ENCODE measurements at places on chromosomes 2 and 18.

DNA sequence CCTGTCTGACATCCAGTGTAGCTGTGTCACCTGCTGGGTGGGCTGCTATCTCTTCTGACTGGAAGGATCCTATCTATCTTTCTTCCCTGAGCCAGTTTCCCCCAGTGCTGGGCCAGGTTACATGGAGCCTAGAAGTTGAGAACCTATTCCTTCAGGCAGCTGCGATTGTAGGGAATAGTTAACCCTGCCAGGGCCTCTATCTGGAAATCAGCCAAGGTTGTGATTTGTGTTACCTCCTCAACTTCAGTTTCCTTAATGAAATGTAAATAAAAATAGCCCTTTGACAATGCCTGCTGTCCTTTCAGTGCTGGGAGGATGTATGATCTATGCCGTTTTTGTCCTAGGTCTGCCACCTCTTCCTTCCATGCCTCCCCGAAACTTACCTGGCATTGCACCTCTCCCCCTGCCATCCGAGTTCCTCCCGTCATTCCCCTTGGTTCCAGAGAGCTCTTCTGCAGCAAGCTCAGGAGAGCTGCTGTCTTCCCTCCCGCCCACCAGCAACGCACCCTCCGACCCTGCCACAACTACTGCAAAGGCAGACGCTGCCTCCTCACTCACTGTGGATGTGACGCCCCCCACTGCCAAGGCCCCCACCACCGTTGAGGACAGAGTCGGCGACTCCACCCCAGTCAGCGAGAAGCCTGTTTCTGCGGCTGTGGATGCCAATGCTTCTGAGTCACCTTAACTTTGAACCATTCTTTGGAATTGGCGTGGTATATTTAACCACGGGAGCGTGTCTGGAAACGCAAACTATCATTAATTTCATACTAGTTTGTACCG lies 36.6 kb downstream of the GORASP2 start:
- DNase-seq: no peak

GRCh38 chr2:37713258-37713700 lies 41.8 kb upstream of the CDC42EP3 start:
- peak; percentile 93 for DNase-seq

DNA sequence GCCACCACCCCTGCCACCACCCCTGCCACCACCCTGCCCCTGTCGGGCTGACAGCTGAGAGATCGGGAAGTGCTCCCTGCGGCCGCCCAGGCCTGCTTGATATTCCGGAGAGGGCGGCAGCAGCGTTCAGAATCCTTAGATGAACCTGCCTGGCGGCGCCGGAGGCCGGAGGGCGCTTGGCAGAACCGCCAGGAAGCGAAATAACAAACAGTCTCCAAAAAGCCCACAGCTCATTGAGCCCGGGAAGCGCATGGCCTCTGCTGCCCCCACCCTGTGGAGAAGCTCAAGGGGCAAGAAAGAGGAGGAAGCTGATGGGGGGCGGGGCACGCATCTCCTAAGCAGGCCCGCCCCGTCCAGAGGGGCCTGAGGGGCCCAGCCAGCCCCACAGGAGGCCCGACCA lies 92.2 kb upstream of the MBOAT2 start:
- DNase-seq: no peak

DNA sequence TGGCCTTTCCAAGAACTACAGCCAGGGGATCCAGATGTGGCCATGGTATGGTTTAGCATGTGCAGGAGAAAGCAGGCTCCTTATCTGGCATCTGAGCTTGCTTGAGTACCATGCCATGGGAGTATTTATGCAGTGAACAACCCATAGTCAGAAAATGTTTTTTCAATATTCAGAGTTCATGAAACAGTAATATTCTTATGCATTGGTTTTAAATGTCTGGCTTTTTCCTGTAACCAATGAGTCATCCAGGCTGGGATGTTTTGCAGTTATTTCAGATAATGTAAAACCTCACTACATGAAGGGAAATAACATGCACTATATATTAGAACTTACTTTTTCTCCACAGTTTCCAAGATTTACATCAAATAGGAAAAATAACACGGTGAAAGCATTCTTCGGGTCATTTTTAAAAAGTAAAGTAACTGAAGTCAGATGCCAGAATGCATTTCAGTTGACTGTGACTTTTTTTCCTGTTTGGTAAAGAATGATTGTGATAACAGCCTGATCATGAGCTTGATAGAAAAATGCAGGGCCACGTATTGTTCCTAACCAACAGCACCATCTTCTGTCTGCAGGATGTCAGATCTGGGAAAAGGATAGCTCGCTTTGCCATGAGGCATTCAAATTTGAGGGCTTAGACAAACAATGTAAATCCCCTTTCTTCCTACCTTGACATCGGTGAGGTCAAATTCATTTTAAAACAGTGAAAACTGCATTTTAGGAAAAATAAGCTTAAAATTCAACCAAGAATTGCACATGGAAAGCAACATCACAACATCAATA lies 152.8 kb downstream of the DSC3 start:
- DNase-seq: peak; percentile 77

GRCh38 chr18:25234740-25235345 lies 117.1 kb downstream of the ZNF521 start:
- DNase-seq: no peak

DNA sequence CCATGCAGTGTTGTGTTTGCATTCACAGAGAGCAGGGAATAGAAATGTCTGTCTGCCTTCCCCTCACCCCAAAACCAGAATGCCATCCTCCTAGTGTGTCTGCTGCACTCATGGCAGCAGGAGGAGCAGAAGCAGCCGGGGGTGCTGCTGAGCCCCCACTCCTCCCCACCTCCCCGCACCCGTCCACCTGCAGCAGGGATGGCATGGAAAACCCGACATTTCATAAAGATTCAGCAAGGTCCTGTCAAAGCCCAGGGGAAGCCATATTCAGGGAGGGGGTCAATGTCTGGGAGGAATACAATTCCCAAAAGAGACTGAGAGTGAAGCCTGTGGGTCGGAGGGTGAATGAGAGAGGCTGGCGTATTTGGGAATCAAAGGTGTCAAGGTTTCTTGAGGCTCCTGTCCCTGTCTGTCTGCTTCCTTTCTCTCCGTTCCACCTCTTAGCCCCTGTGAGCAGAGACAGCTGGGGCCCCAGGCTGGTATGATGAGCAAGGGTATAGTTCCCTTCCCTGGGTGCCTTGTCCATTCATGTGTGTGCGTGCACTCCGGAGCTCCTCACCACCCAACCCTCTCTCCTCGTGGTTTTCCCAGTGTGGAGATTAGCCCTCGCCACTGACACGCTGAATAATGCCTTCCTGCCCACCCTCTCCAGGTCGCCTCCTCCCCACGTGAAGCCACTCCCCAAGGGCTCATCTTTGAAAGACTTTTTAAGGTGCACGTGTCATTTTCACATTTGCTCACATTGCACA lies 133.5 kb upstream of the ZNF236 start:
- no peak for DNase-seq

DNA sequence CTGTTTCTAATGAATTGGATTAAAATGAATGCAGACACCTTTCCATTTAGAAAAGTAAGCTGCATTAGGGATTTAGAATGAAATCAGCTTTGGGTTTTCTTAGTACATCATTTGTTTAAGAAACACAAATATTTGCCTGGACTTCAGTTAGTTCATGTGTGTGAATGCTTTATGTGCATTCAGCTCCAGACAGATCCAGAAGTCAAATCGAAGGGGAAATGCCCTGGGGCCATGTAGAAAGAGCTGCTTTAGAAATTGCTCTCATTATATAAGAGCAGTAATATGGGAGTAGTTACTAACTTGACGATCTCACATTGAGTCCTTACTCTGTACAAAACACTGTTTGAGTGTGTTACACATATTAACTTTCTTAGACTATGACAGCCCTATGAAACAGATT lies 88.0 kb upstream of the TTC39C start:
- DNase-seq: no peak

- no peak for DNase-seq
These were observed 133.4 kb downstream of the STK39 start for GRCh38 chr2:168114040-168114439.

- DNase-seq: peak; percentile 29
These were observed 538.2 kb downstream of the NYAP2 start for GRCh38 chr2:225937625-225938187.
